Stomach (tissue), 19 donors: ENCODE measurements at places on chromosomes 11 and 22. TPM values are rescaled to one million over a fixed set of nuclear protein-coding genes. Genes with fewer than 3 reads are reported as not detected.

The SLC22A12 gene
- total RNA-seq, result not detected

The THYN1 gene
- 10.5 TPM for total RNA-seq

The RNF26 gene
- total RNA-seq, result 5.9 TPM

The HTR3A gene
- total RNA-seq, result not detected

The ZBTB16 gene
- 318 TPM for total RNA-seq

The BDNF gene
- total RNA-seq, result not detected

The PIH1D2 gene
- 3.3 TPM for total RNA-seq

DNA sequence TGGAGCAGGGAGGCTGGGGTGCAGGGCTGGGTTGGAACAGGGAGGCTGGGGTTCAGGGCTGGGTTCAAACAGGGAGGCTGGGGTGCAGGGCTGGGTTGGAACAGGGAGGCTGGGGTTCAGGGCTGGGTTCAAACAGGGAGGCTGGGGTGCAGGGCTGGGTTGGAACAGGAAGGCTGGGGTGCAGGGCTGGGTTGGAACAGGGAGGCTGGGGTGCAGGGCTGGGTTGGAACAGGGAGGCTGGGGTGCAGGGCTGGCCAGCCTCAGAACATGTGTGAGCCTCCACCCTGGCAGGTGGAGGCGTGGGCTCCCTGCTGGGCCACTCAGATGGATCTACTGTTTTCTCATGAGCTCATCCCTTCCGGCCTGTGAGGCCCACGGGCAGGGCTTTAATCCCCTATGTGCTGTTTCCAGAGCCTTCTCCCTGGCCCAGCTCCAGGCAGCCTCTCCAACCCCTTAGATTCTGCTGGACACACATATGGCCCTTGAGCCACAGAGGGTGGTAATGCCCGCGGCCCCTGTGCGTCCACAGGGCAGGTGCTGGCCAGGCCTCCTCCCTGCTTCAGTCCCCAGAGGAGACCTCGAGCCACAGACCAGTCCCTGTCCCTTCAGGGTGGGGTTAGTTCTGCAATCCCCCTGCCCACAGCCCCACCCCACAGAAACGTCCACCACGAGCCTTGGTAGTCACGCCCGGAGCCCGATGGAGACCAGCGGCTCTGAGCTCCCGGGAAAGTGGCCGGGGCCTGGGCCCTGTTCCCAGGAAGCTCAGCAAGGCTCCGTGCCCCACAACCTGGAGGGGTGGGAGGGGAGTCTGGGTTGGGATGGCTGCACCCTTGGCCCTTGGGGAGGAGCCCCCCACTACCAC is 197.9 kb downstream of the BRD1 start:
- H3K4me1 ChIP-seq, result peaks cover 5% of the 10 kb centered on the region
- H3K4me3 ChIP-seq, result no peak overlapping the region
- no peak overlapping the region for H3K27ac ChIP-seq
- H3K36me3 ChIP-seq, result no peaks in the 10 kb centered on the region

DNA sequence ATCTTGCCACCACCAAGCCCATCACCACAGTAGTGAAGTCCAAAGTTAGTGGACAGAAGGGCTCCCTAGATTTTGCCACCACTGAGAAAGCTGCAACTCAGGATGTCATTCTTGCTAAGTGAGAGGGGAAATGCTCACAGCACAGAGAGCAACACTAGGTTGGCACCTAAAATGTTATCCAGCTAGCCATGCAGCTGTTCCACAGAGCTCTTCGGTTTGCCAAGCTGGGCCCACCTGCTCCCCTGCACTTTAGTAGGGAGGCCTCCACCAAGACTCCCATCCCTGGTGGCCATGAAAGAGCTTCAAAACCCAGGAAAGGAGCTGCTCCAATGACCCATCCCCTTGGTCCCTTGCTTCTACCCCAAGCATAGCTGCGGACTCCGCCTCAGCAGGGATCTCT is 63.8 kb downstream of the TRIM29 start:
- no peak overlapping the region for H3K27ac ChIP-seq
- H3K27me3 ChIP-seq, result peaks cover 14% of the 10 kb centered on the region
- H3K4me1 ChIP-seq, result no peaks in the 10 kb centered on the region
- H3K4me3 ChIP-seq, result no peak overlapping the region
- DNase-seq, result no peak

GRCh38 chr11:1570001-1570453 is 2.0 kb downstream of the DUSP8 start:
- peaks cover 6% of the 10 kb centered on the region for H3K36me3 ChIP-seq
- H3K4me3 ChIP-seq, result no peak overlapping the region
- DNase-seq, result peak; percentile 40
- no peak overlapping the region for H3K27ac ChIP-seq

DNA sequence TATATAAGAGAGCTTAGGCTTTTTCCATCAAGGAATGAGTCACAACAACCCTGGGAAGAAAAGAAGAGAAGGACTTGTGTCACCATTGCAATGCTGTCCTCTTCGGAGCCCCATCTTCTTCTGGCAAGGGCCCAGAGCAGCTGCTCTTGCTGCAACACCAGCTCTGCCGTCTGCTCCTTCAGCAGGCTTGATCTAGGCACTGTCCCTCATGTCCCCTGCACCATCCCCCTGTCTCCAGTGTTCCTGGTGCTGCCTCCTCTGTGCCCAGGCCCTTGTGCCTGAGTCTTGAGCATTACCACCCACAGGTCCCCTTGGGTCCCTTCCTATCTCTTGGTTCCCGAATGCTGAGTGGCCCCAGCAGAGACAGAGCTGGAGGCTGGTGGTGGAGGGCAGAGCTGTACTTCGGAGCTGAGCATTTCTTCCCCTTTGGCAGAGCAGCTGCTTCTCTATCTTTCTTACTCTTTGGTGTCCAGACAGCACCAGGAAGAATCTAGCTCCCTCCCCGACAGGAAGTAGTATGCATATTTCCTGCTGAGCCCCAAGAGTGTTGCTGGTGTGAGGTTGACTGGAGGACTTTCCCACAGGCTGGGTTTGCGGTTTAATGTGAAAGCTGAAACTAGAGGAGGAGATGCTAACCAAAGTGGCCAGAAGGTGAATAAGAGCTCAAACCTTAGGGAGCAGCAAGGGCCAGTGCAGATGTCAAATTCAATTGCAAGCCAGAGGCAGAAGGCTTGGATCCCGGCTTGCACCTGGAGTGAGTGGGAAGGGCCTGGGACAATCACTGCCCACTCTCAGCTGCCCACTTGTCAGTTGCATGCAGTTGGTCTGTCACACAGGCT is 27.8 kb downstream of the WEE1 start:
- no peaks in the 10 kb centered on the region for H3K27me3 ChIP-seq
- no peaks in the 10 kb centered on the region for H3K36me3 ChIP-seq
- H3K4me3 ChIP-seq, result no peak overlapping the region
- H3K4me1 ChIP-seq, result peaks cover 13% of the 10 kb centered on the region
- no peak overlapping the region for H3K27ac ChIP-seq
- no peak for DNase-seq

DNA sequence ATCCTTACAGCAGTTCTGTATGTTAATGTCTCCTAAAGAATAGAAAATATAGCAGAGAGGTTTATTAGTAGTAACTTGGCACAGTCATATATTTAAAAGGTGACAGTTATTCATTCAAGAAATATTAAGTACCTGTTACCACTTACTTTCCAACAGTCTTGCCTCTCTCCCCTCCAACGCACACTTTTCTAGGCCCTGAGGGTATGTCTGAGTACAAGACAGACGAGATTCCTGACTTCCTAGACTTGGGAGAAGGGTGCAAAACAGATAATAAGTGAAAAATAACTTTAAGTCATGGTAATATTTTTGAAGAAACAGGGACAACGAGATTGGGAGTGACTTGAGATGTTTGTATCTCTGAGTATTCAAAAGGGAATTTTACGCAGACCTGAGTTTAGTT is 1.6 kb downstream of the EIF3L start:
- H3K4me3 ChIP-seq, result no peak overlapping the region
- no peak for DNase-seq
- peaks cover 54% of the 10 kb centered on the region for H3K4me1 ChIP-seq
- no peak overlapping the region for H3K27ac ChIP-seq
- no peaks in the 10 kb centered on the region for H3K27me3 ChIP-seq

DNA sequence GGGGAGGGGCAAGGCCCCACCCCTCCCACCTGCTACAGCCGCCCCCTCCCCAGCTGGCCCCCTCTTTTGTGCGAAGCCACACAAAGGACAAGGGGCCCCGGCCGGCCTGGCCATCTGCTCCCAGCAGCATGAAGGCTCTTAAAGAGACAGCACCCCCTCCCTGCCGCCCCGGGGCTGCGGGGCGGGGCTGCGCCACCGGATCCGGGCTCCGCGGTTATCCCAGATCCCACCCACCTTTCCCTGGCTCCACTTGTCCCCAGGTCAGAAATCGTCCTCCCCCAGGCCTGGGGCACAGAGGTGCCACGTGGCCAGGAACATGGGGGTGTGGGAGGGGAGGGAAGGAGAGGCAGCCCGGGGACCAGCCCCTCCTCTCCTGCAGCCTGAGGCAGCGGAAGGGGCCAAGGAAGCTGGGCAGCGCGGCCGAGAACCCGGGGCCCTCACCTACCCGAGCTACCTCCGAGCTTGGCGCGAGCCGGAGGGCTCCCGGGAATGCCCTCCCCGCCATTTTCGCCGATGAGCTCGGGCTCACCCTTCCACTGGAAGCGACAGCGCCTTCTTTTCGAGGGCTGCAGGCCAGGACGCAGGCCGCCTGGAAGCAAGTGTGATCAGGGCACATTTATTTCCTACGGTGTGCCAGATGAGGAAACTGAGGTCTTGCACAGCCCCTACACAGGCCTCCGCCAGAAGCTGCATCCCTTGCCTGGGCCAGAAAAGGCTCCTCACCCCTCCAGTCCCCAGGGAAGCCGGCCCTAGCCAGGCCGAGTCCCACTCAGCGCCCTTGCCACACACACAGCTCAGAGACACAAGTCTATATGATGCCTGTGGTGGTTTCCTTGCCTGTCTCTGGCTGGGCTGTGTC is 2.5 kb upstream of the RCOR2 start:
- H3K27me3 ChIP-seq, result peaks cover 32% of the 10 kb centered on the region
- H3K36me3 ChIP-seq, result no peaks in the 10 kb centered on the region
- peak overlapping the region; percentile 81 for H3K27ac ChIP-seq
- peaks cover 51% of the 10 kb centered on the region for H3K4me1 ChIP-seq
- peak; percentile 81 for DNase-seq

- H3K27ac ChIP-seq, result no peak overlapping the region
- H3K4me1 ChIP-seq, result no peaks in the 10 kb centered on the region
- no peaks in the 10 kb centered on the region for H3K27me3 ChIP-seq
- no peak overlapping the region for H3K4me3 ChIP-seq
Measured at GRCh38 chr11:85464283-85464682, 162.9 kb downstream of the DLG2 start.

DNA sequence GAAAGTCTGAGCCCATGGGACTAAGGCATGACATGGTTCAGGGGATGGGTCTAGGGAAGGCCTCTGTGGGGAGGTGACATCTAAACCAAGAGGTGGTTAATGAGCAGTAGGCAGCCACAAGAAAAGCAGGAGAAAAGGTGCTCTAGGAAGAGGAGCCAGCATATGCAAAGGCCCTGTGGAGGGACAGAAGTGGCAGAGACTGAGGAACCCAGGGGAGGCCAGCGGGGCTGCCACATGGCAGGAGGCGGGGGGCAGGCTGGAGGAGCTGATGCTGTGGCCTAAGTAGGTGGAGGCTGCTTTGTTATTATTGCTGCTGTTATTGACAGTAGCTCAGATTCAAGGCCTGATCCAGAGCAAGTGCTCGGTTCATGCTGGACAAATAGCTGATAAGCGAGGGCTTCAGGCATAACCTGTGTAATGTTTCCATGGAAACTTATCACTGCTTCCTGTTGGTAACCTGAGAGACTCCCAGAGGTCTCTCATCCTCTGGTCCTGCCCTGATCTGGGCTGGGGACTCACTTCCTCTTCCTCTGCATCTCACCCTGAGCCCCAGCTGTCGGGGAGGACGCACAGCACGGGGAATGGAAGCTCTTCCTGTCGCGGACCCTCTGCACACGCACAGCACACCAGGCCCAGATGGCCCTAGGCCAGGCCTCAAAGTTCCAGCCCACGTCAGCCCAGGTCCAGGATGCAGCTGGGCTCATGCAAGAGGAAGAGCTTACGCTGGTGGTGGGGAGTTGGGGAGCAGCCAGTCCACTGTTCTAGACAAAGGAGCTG is 75.2 kb upstream of the TP53I11 start:
- peaks cover 5% of the 10 kb centered on the region for H3K27me3 ChIP-seq
- no peaks in the 10 kb centered on the region for H3K36me3 ChIP-seq
- H3K4me3 ChIP-seq, result no peak overlapping the region
- H3K27ac ChIP-seq, result no peak overlapping the region
- no peak for DNase-seq

DNA sequence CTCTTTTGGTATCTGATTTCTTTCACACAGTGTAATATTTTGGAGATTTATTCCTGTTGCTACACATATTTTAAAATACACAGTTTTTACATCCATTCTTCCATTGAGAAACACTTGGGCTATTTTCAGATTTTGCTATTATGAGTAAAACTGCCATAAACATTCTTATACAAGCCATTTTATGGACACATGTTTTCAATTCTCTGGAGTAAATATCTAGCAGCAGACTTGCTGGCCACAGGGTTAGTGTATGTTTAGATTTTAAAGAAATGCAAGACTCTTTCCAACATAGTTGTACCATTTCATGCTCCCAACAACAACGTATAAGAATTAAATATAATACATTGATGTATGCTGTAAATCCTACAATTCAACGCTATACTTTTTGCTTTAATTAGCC is 360.8 kb upstream of the PITPNB start:
- no peaks in the 10 kb centered on the region for H3K36me3 ChIP-seq
- H3K27ac ChIP-seq, result no peak overlapping the region
- no peak for DNase-seq
- no peaks in the 10 kb centered on the region for H3K4me1 ChIP-seq
- no peaks in the 10 kb centered on the region for H3K27me3 ChIP-seq

- no peaks in the 10 kb centered on the region for H3K36me3 ChIP-seq
- no peaks in the 10 kb centered on the region for H3K27me3 ChIP-seq
- no peaks in the 10 kb centered on the region for H3K4me1 ChIP-seq
- H3K4me3 ChIP-seq, result no peak overlapping the region
- no peak for DNase-seq
Measured at GRCh38 chr11:115644856-115645255, 140.6 kb upstream of the CADM1 start.

DNA sequence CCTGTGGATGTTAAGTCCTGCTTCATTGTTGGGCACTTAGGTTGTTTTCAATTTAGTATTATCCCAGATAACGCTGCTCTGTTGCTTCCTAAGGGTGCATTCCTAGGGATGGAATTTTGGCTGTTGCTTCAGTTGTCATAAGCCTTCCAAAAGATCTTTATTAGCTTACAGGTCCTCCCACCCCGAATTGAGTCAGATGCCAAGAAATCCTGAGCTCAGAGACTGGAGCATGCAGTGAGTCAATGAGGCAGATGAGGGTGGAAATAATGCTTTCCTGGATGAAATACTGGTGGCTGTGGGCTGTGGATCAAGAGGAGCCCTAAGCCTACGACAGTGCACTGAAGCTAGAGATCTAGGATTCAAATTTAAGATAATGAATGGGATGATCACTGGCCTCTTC is 10.7 kb upstream of the IL18BP start:
- H3K4me1 ChIP-seq, result no peaks in the 10 kb centered on the region
- H3K36me3 ChIP-seq, result peaks cover 55% of the 10 kb centered on the region
- DNase-seq, result no peak
- H3K27ac ChIP-seq, result peak overlapping the region; percentile 46
- H3K4me3 ChIP-seq, result no peak overlapping the region

- no peaks in the 10 kb centered on the region for H3K4me1 ChIP-seq
- DNase-seq, result peak; percentile 49
- no peaks in the 10 kb centered on the region for H3K27me3 ChIP-seq
- H3K27ac ChIP-seq, result no peak overlapping the region
Measured at GRCh38 chr11:94650756-94651155, 83.6 kb downstream of the PIWIL4 start.

- H3K27me3 ChIP-seq, result no peaks in the 10 kb centered on the region
- no peak overlapping the region for H3K4me3 ChIP-seq
- no peaks in the 10 kb centered on the region for H3K36me3 ChIP-seq
- DNase-seq, result no peak
- H3K4me1 ChIP-seq, result no peaks in the 10 kb centered on the region
- H3K27ac ChIP-seq, result no peak overlapping the region
Measured at GRCh38 chr11:26245046-26245445, 86.9 kb upstream of the ANO3 start.
